Stimulated activated CD8-positive, alpha-beta memory T cell treated with anti-CD3 and anti-CD28 coated beads, Interleukin-4, amount 100 ng/mL, for 4 hours (primary cell): ENCODE measurements at places on chromosomes 3 and 15.

DNA sequence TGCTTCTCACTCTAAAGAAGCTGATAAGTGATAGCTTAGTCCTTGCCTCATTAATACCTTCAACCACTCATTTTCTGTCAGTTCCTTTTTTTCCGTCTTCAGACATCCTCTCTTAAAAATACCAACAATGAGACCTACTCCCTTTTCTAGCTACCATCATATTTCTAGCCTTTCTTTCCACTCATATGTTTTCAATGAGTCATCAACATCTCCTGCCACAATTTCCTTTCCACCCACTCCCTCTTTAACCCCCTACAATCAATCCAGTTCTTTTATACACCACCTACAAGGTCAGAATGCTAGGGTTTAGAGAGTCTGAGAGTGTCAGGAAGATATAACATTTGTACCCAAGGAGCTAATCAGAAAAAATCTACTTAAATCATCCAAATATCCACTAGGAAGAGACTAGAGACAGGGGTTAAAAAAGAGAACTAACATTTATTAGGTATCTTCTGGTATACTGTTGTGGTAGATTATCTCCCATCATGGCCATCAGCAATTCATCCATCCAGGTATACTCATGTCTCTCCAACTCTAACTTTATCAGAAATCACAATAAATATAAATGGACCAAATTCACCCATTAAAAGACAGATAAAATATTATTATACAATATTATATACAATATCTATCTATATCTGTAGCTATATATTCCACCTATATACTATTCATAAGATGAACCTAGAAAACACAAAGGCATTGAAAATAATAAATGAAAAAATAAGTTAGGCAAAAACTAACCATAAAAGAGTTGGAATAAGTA, 42.5 kb downstream of the MYLK start:
- DNase-seq: no peak

DNA sequence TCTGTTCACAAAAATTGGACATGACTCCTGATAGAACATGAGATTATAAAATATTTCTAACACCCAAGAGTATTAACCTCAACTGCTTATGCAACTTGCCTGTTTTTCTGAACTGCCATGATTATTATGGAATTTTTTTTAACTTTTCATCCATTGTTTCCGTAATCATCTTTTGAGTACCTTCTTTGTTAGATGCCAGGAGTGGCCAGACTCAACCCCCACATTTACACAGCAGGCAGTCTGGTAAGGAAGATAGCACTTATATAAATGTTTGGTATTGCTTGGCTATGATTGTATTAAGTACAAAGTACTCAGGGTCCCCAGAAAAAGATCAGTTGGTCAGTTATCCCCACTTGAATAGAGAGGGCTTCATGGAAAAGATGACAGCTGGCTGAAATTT, 74.3 kb downstream of the CRYBG3 start:
- DNase-seq: no peak

DNA sequence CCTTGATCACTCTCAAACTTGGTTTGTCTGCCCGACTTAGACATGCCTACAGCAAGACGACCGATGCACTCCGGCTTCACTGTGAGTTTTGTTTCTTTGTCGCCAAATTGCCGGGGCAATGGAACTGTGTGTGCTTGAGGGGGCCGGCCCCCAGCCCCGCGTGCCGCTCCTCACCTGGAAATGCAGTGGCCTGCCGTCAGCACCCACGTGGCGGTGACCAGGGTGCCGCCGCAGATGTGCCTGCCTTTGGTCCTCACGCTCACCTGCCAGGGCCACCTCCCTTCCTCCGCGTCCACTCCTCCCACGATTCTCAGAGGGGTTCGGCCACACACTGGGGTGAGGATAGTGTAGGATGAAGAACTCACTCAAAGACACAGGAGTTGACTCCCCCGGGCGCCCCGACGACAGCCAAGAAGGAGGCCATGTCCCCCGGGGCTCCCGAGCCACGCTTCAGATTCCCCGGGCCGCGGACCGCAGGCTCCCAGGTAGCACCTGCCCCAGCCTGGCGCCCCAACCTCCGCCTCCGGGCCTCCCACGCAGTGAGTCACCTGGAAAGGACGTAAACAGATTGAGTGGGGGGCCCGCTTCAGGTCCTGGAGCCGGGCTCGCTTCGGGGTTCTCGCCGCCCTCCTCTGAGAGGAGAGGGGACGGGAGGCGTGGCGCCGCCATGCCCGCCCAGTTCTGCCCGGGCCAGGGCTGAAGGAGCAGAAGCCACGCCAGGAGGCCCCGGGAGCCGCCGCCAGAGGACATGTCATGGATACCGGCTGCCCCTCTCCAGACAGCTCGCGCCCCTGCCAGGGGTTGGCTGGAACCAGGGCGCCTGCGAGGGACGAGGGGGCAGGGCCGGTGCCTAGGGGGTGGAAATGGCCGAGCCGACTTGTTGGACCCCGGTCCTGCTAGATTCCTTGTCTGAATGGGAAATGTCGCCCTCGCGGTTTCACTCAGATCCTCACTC, 29.6 kb downstream of the MYL3 start:
- no peak for DNase-seq

DNA sequence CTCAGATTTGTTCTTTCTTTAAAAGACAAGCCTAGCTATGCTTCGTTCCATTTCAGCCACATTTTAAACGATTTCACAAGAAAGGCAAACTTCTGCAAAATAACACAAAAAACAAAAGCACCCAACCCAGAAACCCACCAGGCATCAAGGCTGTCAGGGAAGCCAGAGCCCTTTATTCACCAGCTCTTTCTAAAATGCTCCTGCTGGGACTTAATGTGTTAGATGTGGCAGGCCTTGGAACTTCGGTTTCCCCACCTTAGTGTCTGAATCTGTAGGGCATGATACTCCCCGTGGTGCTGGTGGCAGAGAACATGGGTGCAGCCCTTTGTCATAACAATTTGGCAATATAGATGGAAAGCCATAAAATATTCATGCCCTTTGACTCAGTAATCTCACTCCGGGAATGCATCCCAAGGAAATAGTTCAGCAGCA, 56.8 kb upstream of the LCTL start:
- DNase-seq: no peak

- DNase-seq: no peak
Observed at GRCh38 chr15:57198654-57199291, 177.5 kb upstream of the CGNL1 start.

DNA sequence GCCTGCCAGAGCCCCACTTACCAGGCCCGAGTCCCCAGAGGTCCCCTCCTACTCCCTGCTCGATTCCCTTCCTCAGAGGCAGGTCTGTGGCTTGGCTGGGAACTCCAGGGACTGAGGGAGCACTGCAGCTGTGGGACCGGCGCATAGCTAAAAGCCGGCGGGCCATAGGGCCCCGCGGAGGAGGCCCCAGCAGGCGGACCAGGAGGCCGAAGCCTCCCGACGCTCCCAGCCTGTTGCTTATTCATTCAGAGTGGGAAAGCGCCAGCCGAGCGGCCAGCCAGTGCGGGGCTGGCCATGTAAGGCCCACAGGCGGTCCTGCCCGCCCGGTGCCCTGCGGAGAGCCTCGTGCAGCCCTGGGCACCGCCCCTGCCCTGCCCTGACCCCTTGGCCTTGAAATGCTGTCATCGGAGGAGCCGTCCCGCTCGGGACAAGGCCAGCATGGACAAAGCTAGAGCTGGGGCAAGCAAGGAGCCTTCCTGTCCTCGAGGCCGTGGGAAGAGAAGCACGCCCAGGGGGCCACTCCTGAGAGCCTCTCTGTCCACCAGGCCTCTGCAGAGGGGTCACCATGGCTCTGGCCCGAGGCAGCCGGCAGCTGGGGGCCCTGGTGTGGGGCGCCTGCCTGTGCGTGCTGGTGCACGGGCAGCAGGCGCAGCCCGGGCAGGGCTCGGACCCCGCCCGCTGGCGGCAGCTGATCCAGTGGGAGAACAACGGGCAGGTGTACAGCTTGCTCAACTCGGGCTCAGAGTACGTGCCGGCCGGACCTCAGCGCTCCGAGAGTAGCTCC, at the start of gene LOXL1:
Gene LOXL1 (plus strand): TSS at position 244 of the 784 bp plus-strand sequence. CDS start 322 bp downstream, at position 566.
- DNase-seq: no peak

GRCh38 chr15:99121691-99122410, 17.0 kb downstream of the SYNM start:
- no peak for DNase-seq
